ENCODE measurements at places on chromosomes 2 and 18.

DNA sequence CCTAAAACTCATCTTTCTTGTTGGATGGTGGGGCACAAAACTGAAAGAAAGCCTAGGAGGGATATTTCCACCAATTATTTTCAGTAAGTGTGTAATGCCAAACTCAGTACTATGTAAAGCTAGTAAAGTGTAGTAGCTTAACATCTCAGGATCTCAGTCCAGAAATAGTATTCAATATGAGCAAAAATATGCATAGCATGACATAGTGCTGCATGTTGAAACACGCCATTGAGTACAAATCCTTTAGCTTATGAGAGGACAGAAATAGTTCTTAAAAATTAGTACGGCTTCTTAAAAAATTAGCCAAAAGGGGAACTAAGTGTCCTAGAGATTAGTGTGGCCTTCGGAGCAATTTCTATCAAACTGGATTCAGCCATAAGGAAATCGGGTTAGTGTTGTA lies 21.7 kb upstream of the ATL2 start:
- no peak for DNase-seq

- DNase-seq: no peak
Measured at GRCh38 chr2:130824492-130825061, 12.1 kb upstream of the ARHGEF4 start.

DNA sequence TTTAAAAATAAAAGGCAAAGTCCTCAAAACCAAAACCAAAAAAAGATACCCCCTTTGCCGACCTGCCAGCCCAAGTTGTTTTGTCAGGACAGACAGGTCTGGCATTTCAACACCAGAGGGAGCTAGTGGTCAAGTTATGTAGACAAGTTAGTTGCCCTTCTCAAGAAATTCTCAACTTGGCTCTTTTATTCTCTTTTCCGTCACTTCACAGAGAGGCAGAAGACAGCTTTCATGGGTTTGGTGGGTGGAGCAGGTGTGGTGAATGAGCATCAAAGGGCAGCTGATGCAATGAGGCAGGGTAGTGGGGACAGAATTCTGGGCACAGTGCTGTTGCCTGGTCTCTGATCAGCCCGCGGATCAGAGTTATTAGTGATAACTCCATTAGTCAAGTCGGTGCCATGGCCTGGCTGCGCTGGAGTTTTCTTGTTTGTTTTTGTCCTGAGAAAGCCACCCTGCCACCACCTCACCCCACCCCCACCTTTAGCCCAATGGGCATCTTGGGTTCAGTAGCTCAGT lies 303.7 kb upstream of the EPAS1 start:
- DNase-seq: peak; percentile 8

DNA sequence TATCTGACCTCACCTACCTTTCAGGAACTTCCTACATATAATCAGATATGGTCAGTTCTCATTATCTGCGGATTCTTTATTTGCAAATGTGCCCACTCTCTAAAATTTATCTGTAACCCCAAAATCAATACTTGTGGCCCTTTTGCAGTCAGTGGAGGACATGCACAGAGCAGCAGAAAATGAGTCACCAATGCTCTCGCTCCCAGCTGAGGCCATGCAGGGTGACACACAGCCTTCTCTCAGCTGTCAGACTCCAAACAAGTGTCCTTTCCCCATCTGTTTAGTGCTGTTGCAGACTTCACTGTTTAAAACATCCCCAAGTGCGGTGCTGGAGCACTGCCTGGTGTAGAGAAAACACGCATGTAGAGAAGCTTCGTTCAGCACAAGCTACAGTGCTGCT lies 171.9 kb upstream of the SALL3 start:
- DNase-seq: no peak

DNA sequence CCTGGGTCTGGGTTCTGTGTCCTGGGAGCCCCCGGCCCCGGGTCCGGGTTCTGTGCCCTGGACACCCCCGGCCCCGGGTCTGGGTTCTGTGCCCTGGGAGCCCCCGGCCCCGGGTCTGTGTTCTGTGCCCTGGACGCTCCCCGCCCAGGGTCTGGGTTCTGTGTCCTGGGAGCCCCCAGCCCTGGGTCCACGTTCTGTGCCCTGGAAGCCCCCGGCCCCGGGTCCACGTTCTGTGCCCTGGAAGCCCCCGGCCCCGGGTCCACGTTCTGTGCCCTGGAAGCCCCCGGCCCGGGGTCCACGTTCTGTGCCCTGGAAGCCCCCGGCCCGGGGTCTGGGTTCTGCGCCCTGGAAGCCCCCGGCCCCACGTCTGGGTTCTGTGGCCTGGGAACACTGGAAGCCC lies 253.9 kb downstream of the TWIST2 start:
- DNase-seq: no peak

DNA sequence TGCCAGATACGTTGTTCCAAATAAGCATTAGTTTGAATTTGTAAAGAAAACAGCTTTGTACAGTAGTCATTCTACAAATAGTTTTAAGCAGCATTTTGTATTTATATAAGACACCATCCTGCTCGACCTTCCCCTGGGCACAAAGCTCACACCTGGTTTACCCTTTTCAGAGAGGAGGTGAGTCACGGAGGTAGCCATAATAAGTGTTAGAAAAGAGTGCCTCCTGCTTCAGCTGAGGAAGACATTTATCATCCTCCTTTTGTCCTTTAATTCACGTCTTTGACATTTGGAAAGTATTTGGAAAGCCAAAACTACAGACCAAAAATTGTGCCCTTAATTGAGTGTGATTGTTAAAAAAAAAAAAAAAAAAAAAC lies 6.8 kb downstream of the RAB12 start:
- DNase-seq: no peak

DNA sequence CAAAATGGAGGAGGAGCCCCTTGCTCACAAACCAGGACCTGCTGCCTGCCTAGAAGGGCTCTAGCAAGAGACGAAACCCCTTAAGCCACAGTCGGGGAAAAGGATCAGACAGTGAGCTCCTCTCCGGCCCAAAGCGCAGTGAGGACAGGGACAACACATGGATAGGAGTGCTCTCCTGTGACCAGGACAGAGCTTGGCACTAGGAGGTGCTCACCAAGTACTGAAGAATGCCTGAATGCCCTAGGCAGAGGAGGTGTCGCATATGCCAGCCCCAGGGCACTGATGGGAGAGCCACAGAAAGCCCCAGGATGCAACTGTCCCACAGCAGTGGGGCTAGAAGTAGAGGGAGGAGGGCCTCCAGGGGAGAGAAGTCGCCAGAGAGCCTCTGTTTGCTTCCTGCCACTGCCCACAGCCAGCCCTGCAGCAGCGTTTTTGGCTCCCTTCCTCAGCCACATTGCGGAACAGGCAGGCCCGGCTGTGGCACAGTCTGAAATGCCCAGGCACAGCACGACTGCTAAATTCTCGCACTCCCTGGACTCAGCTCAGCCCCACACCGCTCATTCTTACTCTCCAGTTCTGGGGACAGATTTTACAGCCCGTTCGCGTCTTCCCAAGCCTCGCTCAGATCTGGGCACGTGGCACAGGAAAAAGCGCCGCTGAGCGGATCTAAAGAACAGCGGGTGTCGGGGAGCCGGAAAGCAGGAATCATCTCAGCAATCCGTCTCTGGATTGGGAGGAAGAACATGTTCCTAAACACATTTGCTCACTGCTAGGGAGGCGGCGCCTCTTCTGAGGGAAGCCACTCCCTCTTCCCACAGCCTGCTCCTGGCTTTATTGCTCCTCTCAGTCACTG lies 98.7 kb upstream of the POU3F3 start:
- no peak for DNase-seq

GRCh38 chr2:54411801-54412354 lies 44.2 kb upstream of the SPTBN1 start:
- DNase-seq: no peak

GRCh38 chr2:188966728-188967440 lies 7.3 kb upstream of the COL3A1 start:
- no peak for DNase-seq

DNA sequence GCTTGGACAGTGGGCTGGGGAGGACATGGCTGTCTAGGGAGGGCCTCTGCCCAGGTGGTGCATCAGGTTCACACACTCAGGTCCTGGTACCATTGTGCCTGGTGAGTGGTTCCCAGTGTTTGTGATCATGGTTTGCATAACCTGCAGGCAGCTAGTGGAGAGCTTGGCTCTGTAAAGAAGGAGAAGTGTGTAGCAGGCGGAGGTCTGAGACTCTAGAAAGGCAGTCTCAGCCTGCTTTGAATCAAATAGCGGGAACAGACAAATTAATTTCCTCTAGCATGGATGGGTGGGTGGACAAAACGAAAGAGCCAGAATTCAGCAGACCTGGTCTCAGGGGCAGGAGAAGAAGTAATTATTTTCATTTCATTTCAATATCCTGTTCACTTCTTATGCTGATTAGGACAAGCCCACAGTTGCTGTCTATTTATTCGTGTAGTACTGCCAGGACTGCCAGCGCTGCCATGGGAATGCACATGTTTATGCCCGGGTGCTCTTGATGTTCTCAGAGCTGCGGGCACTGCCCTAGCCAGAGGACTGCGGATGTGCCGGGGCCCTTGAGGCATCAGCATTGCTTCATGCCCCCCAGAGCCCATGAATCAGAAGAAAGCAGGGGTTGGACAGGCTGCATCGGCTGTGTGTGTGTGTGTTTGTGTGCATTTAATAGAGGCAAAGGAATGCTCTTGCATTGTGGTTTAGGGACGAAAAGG lies 45.4 kb upstream of the DLX2 start:
- no peak for DNase-seq

- DNase-seq: no peak
Measured at GRCh38 chr2:96964221-96964905, 22.0 kb downstream of the FAM178B start.

DNA sequence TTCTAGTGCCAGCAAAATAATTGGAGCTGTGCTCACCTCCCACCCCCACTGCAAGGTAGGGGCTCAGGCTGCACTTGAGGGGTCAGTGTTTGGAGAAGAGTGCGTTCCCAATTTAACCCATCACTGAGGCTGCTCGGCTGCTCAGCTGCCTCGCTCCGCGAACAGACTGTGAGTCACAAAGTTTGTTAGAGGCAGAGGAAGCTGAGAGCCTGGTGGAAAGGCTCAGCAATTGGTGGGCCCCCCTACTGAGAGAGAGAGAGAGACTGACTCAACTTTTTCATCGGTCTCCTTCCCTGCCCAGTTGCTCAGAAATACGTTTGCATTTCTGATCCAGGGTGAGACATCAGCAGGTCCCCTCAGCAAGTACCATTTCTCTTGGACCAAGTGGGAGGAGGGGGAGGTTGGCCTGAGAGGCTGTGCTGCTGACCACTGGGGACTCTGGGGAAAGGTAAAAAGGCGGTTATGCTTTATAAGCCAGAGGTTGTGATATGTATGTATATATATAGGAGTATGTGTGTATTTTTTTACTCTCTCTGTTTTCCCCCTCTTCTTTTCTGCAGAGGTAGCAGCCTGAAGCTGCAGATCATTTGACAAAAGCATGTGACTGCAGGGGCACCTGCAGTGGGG lies 1.5 kb downstream of the EFR3B start:
- DNase-seq: no peak

DNA sequence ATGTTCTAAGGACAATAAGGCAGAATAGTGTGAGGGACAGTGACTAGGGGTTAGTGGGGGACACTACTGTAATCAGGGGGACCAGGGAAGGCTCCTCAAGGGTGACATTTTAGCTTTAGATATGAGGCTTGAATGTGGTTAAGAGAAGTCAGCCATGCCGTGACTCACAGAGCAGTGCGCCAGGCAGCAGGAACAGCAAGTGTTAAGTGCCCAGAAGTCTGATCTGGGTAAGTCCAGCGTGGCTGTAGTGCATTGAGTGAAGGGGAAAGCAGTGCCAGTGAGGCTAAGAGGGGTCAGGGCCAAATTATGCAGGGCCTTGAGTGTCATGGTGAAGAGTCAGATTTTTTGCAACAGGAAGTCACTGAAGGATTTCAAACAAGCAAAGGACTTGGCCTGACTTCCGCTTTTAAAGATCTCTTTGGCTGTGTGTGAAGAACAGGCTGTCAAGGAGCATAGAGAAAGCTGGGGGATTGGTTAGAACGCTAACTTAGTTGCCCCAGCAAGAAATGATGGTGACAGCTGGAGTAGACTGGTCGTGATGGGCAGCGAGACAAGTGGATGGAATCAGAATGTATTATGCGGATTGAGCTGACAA lies 151.5 kb downstream of the MSH2 start:
- DNase-seq: no peak

- peak; percentile 41 for DNase-seq
Measured at GRCh38 chr2:240868286-240869108, at the start of gene AGXT. TSS of gene AGXT (plus strand) at chr2:240868824. CDS start at chr2:240868866, 42 bp downstream.

- no peak for DNase-seq
Measured at GRCh38 chr2:151634736-151635467, 99.4 kb downstream of the NEB start.

DNA sequence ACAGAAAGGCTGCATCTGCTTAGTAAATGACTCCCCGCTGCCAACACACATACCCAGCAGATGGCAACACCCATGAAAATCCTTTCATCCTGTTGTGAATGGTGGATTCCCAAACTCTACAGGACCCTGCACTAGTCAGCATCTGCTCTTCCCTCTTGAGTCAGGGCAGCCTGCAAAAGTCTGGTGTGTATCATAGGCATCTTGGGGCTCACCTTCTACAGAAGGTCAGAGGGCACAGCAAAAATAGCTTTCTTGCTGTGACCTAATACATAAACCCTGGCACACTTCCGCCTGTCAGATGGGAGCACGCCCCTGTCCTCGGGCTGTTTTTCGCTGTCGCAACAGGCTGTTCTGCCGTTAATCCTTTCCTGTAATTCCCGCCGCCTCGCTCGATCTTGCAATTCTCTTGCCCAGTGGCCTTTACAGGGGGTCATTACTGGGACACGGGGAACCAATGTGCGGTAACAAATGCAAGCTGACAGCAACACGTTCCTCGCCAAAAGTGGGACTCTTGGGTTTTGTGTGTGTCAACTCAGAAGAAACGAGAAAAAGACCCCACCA lies 19.9 kb upstream of the SCYGR1 start:
- DNase-seq: no peak

GRCh38 chr2:141728886-141729285 lies 401.9 kb downstream of the LRP1B start:
- DNase-seq: no peak

DNA sequence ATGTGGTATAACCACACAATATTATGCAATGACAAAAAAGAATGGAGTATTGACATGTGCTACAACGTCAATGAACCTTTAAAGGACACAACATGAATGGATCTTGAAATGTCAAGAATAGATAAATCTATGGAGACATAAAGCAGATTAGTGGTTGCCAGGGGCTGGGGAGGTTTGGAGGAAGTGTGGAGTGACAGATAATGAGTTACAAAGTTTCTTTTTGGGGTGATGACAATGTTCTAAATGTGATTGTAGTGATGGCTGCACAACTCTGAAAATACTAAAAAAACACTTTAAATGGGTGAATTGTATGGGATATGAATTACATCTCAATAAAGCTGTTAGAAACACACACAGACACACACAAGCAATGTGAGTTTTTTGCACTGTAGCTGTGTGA lies 37.4 kb upstream of the C1D start:
- no peak for DNase-seq

DNA sequence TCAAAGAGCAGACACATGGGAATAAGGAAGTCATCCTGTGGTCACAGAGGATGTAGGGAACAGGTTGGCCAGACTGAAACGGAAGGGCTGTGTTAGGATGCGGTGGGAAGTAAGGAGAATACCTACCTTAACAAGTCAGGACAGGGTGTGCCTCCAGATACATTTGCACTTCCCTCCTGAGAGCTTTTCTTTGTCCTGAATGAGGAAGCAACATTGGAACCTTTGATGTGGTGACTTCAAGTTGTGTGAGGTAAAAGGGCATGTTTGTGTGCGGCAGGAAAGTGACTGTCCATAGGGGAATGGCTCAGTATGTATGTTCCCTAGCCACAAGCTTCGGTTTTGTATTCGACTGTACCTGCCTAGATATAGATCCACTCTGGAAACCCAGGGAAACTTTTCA lies 24.9 kb upstream of the LRRTM1 start:
- DNase-seq: no peak

Measured in NCI-H2081 treated with DMSO at 0.1 percent for 48 hours (cell line).